ENCODE measurements at places on chromosomes 1 and 21. TPM values are rescaled to one million over a fixed set of nuclear protein-coding genes. Genes with fewer than 3 reads are reported as not detected.
A peak's percentile ranks its signal among the peaks of the same experiment; 100 is the strongest.

NR1I3 gene
- not detected for total RNA-seq

DNA sequence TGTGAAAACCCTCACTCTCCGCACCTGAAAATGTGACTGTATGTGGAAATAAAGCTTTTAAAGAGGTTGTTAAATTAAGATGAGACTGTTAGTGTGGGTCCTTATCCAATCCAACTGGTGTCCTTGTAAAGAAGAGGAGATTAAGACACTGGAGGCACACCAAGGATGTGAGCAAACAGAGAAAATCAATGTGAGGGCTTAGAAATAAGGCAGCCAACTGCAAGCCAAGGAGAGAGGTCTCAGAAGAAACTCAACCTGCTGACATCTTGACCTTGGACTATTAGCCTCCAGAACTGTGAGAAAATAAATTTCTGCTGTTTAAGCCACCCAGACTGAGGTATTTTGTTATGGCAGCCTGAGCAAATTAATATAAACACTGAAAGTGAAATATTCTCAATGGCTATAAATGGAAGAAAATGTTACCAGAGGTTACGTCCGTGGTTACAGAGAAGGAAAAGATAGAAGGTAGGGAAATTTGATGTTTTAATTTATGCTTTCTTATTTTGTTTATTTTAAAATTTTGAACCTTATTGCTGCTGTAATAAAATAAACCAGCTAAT lies 22.4 kb upstream of the WLS start:
- H3K27me3 ChIP-seq, result no peaks in the 10 kb centered on the region
- no peak overlapping the region for H3K27ac ChIP-seq
- no peaks in the 10 kb centered on the region for H3K4me1 ChIP-seq
- no peak overlapping the region for H3K4me3 ChIP-seq

NADK gene
- 82.9 TPM for total RNA-seq

- peak overlapping the region; percentile 91 for H3K4me3 ChIP-seq
- H3K4me1 ChIP-seq, result peaks cover 26% of the 10 kb centered on the region
- DNase-seq, result no peak
- H3K36me3 ChIP-seq, result no peaks in the 10 kb centered on the region
- H3K27ac ChIP-seq, result peak overlapping the region; percentile 100
Observed at GRCh38 chr1:31645274-31645568, 545 bp upstream of the PEF1 start.

DNA sequence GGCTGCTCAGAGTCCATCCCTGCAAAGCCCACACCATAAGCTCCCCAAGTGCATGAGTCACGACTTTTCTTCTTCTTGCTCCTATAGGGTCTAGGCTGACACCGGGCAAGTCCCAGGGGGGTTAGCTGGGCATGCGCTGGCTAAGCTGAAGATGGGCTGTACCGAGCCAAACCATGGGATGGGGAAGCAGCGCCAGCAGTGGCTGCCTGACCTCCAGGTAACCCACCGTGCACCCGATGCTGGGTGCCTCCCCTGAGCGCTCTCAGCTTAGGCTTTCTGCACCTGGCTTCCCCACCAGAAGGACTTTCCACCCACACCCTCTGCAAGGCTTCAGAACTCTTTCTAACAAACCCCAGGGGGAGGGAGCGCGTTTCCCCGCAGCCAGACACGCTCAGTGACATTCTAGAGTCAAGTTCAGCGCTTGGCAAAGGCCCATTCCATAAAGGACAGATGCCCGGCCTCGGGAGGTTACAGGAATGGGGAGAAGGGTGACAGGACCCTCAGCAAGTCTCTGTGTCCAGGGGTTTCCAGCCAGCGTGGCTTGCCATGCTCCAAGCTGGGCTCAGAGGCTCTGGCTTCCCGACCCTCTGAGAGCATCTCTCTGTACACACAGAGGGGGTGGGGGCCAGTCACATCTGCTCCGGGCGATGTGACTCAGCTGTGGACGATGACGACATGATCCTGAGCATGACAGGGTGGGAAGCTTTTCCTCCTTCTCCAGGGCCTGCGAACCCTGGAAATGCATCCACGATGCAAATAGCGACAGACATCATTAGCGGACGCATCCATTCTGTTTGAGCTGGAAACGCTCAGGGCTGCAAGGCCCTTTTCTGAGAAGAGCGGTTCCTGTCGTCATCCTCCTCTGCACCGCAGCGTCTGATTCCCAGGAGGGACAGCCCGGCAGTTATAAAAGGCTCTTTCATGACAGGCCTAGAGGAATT lies 107.8 kb downstream of the SIK1 start:
- peaks cover 21% of the 10 kb centered on the region for H3K4me1 ChIP-seq
- H3K4me3 ChIP-seq, result no peak overlapping the region
- peaks cover 7% of the 10 kb centered on the region for H3K36me3 ChIP-seq

DNA sequence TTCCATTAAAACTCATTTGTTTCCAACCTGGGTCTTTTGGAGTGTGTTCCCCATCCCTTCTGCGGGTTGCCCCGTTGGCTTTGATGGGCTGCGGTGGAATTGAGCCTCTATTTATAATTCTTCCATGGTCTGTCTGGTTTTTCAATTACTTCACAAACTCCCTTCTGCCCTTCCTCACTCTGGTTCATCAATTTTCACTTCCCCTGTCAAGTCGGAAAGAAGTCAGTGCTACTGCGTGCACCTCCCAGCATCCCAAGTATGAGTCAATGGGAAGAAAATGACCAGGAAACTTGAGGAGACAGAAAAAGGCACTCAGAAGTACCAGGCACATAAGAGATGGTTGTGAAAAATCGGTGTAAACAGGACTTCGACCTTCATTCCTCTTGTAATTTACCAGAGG lies 126.2 kb downstream of the KAZN start:
- H3K27ac ChIP-seq, result no peak overlapping the region
- H3K36me3 ChIP-seq, result no peaks in the 10 kb centered on the region
- H3K4me3 ChIP-seq, result no peak overlapping the region

DNA sequence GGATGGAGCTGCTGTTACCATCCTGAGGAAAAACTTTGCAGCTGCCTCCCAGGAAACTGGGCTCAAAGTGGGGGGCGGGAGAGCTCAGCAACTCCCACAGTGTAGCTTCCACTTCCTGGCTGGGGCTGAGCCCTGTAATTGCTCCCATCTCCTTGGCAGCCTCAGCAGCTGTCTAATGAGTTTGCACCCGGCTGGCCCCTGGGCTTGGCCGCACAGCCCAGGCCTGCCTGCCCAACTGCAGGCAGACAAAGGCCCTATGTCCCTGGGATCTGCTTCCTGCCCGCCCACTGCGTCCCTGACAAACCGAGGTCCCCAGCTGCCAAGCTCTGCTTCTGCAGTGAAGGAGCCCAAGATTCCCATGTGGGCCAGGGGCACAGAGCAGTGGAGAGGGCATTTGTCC lies 30.1 kb downstream of the EDN2 start:
- DNase-seq, result no peak
- H3K4me3 ChIP-seq, result no peak overlapping the region
- H3K36me3 ChIP-seq, result no peaks in the 10 kb centered on the region
- peaks cover 2% of the 10 kb centered on the region for H3K27me3 ChIP-seq

PIGR gene
- total RNA-seq, result not detected

ZMYND12 gene
- 0.63 TPM for total RNA-seq

TAS1R3 gene
- 0.78 TPM for total RNA-seq

GRCh38 chr21:17794518-17795145 lies 24.5 kb downstream of the C21orf91 start:
- DNase-seq, result no peak
- H3K27me3 ChIP-seq, result no peaks in the 10 kb centered on the region
- H3K4me1 ChIP-seq, result peaks cover 73% of the 10 kb centered on the region
- peak overlapping the region; percentile 73 for H3K4me3 ChIP-seq
- H3K27ac ChIP-seq, result peak overlapping the region; percentile 89
- peaks cover 61% of the 10 kb centered on the region for H3K36me3 ChIP-seq

- DNase-seq, result no peak
- no peaks in the 10 kb centered on the region for H3K27me3 ChIP-seq
- H3K4me3 ChIP-seq, result no peak overlapping the region
- peaks cover 37% of the 10 kb centered on the region for H3K36me3 ChIP-seq
- no peak overlapping the region for H3K27ac ChIP-seq
- peaks cover 42% of the 10 kb centered on the region for H3K4me1 ChIP-seq
Observed at GRCh38 chr1:185406006-185406690, 89.1 kb upstream of the IVNS1ABP start.

DNA sequence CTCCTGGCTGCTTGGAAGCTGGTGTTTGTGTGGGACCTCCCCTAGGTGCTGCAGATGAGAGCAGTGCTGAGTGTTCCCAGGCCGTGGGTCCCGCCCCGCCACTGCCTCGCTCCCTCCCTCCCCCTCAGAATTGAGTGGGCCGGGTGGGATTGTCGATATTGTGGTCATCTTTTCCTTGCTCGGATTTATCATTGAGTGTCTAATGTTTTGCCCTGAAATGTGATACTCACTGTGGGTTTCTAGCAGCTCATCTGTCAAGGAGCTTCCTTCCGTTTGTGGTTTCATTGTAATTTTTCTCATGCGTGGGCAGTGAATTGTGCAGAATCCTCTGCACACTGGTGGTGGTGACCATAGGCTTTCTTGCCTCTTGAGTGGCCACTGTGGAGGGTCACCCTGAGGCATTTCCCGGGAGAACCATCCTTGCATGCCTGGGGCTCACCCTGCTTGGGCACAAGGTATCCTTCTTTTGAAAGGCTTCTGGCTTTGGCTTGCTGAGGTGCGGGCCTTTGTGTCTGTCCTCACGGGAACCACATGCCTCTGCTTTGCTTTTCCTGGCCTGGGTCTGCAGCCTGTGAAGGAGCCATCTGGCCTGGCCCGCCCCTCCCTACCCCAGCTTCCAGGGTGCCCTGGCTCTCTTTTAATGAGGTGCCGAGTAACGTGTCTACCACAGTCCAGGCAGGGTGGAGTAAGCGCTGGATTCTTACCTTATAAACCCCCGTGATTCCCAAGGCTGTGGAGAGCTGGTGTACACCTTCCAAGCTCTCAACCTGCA lies 25.6 kb downstream of the SLX9 start:
- peak; percentile 25 for DNase-seq
- H3K4me1 ChIP-seq, result peaks cover 58% of the 10 kb centered on the region
- H3K27ac ChIP-seq, result peak overlapping the region; percentile 44
- no peaks in the 10 kb centered on the region for H3K27me3 ChIP-seq

IFI44 gene
- total RNA-seq, result 165 TPM

S100A7 gene
- not detected for total RNA-seq

DNA sequence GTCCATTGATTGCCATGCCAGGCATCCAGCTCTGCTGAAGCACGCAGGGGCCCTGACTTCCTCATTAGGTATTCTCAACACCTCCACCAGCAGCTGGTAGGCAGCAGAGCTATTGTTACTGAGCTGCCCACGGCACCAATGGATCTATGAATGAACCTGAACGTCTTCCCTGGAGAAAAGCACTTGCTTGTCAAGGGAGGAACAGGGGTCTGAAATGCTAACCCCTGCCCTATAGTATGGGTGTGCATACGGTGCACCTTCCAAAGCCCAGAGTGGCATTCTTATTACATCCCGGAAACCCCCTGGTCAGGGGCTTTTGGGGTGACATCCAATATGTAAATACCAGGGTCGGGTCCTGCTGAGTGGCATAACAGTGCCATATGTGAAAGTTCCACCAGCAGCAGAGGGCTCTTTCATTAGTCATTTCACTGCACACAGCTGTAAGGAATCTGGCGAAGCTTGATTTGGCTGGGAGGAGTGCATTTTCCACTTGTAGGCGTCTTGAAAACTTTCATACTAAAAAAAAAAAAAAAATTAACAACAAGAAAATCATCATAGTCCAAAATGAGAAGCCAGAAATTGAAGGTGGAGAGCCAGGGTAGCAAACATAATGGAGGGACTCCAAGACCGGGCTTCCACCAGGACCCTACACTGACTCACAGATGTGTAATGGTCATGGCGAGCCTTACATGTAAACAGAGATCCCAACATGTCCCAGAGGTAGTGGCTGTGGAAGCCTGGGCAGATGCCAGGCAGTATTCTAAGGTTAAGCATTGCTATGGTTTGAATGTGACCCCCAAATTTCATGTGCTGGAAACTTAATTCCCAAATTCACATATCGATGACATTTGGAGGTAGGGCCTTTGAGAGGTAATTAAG lies 58.8 kb upstream of the PRDX6 start:
- no peak overlapping the region for H3K4me3 ChIP-seq
- no peak for DNase-seq
- no peaks in the 10 kb centered on the region for H3K27me3 ChIP-seq
- H3K36me3 ChIP-seq, result peaks cover 4% of the 10 kb centered on the region
- no peak overlapping the region for H3K27ac ChIP-seq

PADI4 gene
- total RNA-seq, result 0.95 TPM
